EL (cell line): ENCODE measurements at places on chromosomes 3 and 15.

DNA sequence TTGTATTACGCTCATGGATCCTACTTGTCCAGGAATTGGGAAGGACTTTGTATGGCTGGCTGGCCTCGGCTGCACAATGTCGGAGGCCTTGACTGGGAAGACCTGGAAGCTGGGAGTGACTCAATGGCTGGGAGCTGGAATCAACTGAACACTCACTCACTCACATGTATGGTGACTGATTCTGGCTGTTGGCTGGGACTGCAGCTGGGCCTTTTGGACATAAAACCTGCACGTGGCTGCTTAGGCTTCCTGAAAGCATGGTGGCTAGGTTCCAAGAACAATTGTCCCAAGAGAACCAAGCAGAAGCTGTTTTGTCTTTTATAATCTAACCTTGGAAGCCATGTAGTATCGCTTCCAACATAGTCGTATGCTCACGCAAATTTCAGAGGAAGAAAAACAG is 38.0 kb upstream of the CMTM8 start:
- no peak for DNase-seq

DNA sequence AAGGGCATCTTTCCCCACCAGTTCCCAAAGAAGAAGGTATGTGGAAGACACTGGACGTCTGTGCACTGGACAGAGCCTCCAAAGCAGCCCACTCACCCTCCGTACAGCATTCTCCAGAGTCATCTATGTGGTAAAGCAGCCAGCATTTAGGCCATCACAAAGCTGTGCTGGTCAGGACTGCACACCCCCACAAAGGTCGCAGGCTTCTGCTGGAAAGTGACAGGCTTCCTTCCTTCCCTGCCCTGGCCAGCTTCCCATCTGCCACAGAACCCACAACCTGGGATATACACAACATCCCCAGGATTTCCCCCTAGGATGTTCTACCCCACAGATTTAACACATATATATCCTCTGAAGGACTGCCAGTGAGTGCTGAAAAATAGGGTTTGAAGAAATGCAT is 64.6 kb upstream of the GALNT15 start:
- no peak for DNase-seq

- no peak for DNase-seq
Measured at GRCh38 chr3:129592381-129593131, 13.9 kb downstream of the PLXND1 start.

- no peak for DNase-seq
Measured at GRCh38 chr15:40368719-40369473, 10.9 kb downstream of the DISP2 start.

DNA sequence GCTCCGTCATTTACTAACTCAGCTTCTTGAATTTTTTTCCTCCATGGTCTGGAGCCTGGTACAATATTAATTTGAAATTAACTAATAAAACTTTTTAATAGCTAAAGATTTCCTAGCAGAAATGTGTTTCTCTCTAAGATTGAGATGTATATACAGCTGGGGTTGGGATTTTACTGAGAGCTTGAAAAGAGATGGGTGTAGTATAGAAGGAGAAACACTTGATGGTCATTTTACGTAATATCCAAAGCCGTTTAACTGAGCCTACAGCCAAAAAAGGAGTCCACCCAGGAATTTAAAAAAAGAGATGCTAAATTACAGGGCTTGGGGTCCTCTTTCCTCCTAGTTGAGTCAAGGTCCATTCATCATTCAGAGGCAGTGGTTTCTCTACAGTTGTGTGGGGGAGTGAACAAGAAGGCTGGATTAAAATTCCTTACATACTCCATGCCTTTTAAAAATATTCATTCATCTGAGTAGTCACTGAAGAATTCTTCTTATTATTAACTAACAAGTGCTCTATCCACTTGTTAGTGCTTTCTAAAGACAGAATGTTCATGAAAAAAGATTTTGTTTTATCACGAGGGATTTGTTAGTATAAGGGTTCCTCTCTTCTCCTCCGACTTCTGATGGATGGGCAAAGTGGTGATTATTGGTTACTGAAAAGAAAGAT is 255.3 kb upstream of the IL12A start:
- peak; percentile 92 for DNase-seq

DNA sequence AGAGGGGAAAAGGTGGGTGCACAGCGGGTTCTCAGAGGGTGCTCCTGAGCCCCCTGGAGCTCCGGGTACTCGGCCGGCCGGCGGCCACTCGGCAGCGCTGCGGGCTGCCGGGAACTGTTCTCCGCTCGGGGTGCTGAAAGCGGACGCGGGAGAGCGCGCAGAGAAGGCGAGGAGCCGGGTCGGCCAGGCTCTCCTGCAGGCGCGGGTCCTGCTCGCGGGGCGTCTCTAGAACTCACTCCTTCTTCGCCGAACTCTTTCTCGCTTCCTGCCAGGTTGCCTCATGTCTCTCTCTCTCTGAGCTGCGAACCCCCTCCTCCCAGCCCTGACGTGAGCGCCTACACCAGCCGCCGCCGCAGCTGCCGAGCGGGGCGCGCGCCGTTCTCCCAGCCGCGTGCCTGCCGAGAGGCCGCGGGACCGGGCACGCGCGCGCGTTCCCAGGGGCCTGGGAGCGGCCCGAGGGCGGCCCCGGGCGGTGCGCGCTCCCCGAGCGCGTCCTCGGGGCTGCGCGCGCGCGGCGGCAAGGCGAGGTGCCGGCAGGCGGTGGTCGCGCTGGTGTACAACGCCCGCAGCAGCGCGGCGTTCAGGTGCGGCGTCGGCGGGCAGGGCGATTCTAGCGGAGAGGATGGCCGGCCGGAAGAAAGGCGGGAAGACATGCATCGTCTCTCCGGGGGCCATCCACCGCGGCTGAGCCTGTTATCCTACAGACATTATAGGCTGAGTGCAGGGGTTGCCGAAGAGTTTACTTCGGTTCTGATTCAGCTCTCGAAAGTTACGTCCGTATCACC is at the start of gene PEX5L:
Gene PEX5L, minus strand, starts transcription at position 267 of the 785 bp plus-strand sequence. CDS start 338 bp downstream, outside the sequence.
- DNase-seq = peak; percentile 38

GRCh38 chr3:134028486-134029255 is 1.1 kb downstream of the SLCO2A1 start:
- no peak for DNase-seq

- peak; percentile 17 for DNase-seq
Measured at GRCh38 chr15:82051664-82052063, 5.8 kb upstream of the MEX3B start.

GRCh38 chr3:119783883-119784282 is 2.0 kb downstream of the NR1I2 start:
- DNase-seq = no peak

DNA sequence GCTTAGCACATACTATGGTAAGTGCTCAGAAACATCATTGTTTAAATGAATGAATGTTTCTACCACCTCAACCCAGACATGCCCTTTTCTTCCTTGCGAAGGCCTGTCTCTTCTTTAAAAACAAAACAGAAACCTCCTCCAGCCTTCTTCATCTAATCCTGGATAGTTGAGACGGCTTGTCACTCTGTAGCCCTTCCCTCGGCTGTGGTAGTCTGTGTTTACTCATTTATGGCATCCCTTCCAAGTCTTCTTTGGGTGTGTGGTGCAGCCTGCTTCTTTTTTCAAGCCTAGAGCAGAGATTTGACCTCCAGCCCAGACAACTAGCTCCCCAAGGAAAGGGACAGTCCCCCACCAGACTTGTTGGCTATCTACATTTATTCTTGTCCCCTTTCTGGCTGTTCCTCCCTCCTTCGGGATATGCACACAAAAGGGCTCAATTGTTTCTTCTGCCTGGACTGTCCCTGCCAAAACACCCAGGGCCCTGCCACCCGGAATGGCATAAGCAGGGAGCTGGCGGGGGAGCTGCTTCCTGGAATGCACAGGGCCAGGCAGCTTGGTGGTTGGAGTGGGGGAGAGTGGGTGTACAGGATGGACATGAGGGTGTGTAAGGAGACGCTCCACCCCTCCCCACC is 67.8 kb downstream of the ITGA11 start:
- no peak for DNase-seq

DNA sequence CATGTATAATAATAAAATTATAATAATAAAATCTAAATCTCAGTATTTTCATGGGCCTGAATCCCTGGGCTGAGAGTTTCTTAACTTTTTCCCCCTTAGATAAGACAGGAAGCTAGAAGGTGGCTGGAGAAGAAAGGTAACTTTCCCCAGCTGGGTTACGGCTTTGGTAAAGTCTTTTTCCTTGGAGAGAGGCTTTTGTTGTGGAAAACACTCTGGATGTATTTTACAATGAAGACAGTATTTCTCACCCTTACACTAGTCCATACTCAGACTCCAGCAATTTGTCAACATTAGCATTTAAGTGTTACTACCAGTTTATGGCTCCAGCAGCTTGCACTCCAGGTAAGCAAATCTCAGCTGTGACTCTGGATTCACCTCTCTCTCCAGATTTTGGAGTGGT is 34.9 kb downstream of the APH1B start:
- no peak for DNase-seq

DNA sequence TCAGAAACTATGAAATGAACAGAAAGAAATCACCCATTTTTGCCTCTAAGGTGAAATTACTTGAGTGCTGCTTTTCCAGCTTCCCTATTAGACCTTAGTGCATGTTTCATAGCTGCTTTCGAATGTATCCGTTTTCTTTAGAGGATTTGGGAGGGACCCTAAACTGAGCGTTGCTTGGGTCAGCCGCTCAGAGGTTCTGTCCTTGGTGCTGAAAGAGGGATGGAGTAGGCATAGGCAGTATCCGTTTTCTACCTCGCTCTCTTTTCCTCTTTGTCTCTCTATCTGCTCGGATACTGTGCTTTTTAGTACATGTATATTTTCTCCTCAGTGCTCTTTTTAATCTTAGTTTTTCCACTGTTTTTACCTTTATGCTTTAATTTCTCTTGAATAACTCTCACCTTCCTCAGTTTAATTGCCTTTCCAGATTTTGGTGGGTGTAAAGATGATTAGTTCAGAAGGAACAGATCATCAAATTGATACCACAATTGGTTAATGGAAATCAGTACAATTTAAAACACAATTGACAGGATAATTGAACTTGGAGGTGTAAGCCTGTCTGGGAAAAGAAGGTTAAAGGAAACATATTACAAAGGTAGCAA is at the start of gene DRD3:
Gene DRD3, minus strand, starts transcription at position 283 of the 599 bp plus-strand sequence. CDS start 7,060 bp downstream, outside the sequence.
- peak; percentile 28 for DNase-seq

DNA sequence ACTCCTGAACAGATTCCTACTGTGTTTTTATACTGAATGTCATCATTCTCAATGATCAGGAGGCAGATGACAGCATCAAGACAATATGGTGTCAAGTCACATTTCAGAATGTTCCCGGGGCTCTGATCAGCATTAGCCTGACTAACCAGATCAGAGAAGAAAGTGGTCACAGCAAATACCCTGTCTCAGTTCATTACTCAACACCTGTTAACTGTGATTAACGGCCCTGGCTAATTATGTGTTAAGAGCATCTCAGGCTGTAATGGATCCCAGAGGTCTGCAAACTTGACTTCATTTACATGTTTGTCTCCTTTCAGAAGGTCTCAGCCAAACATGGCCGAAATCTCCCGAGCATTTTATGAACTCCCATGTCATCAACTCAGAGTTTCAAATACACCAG is 833.7 kb downstream of the FHIT start:
- no peak for DNase-seq

GRCh38 chr15:81329446-81329845 is 5.5 kb upstream of the STARD5 start:
- DNase-seq = no peak

GRCh38 chr3:51709004-51709420 is 2.1 kb downstream of the GRM2 start:
- no peak for DNase-seq

- no peak for DNase-seq
Measured at GRCh38 chr3:67856718-67857117, 202.3 kb upstream of the SUCLG2 start.

- DNase-seq = no peak
Measured at GRCh38 chr3:188747489-188747888, 424.3 kb upstream of the TPRG1 start.

DNA sequence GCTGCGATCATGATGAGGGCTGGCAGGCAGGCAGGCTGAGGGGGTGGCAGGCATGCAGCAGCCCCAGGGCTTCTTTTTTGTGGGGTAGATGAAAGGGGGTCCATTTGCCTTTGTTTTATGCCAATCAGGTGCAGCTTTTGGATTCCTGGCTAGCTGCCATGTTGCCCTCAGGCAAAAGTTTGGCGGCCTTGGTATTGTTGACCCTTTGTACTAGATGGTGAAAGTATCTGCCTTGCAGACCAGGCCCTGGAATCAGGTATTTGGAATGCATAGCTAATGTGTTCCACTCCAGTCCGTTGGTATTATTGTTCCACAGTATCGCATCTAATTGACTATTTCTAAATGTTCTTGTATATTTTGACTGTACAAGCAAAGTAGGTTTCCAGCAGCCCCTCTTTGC is 35.0 kb downstream of the EEFSEC start:
- peak; percentile 23 for DNase-seq

GRCh38 chr3:152147748-152148147 is 121.0 kb upstream of the MBNL1 start:
- DNase-seq = no peak

DNA sequence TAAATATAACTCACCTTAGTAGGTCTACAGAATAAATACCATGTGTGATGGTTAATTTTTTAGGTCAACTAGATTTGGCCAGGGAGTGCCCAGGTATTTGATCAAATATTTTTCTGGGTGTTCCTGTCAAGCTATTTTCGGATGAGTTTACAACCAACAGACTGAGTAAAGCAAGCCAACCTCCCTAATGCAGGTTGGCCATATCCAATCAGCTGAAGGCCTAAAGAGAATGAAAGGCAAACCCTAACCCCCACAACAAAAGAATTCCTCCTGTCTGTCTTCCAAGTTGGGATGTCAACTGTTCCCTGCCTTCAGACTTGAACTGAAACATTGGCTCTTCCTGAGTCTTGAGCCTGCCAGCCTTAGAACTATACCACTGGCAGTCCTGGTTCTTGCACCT is 28.6 kb downstream of the TASOR start:
- DNase-seq = no peak

DNA sequence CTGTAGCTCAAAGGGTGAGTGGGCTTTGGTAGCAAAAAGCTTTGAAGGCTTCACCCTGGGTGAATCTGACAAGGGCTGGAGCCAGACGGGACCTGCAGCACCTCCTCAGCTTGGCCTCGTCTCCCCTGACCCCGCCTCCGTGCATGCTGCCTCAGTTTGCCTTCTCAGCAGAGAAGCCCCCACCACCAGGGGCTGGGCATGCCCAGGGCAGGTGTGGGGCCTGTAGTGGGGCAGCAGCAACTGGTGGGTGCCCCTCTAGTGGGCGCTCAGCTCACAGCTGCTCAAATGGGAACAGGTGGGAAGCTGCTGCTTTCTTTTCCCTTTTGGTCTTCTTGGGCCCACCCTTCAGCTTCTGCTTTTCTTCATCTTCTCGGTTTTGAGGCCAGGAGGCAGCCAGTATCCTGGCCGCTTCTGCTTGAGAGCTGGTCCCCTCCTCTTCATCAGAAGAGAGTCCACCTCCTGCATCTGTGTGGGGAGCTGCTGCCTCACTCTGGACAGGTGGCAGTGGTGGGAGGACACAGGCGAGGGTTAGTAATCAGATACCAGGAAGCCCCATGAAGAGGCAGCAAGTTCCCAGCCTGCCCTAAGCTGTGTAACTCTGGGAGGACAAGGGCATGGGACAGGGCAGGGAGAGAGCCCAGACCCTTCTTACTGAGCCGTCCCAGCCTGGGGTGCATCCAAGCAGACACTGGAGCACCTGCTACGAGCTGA is 21.0 kb downstream of the TMEM43 start:
- DNase-seq = no peak

- DNase-seq = no peak
Measured at GRCh38 chr3:150898046-150898754, 7.0 kb downstream of the MINDY4B start.
